Activated CD8-positive, alpha-beta memory T cell treated with anti-CD3 and anti-CD28 coated beads, Interleukin-2, amount 50 U/mL, for 4 hours (primary cell): ENCODE measurements at places on chromosomes 1 and 21.

- DNase-seq = no peak
Observed at GRCh38 chr21:38797470-38797869, 8.3 kb upstream of the ETS2 start.

GRCh38 chr1:212853658-212854057 lies 4.4 kb upstream of the FLVCR1 start:
- no peak for DNase-seq

- DNase-seq = no peak
Observed at GRCh38 chr21:31607791-31608190, 51.7 kb upstream of the SOD1 start.

GRCh38 chr1:75727571-75727970 lies 3.1 kb downstream of the ACADM start:
- DNase-seq = no peak

GRCh38 chr1:159743651-159744410 lies 29.4 kb upstream of the CRP start:
- no peak for DNase-seq

DNA sequence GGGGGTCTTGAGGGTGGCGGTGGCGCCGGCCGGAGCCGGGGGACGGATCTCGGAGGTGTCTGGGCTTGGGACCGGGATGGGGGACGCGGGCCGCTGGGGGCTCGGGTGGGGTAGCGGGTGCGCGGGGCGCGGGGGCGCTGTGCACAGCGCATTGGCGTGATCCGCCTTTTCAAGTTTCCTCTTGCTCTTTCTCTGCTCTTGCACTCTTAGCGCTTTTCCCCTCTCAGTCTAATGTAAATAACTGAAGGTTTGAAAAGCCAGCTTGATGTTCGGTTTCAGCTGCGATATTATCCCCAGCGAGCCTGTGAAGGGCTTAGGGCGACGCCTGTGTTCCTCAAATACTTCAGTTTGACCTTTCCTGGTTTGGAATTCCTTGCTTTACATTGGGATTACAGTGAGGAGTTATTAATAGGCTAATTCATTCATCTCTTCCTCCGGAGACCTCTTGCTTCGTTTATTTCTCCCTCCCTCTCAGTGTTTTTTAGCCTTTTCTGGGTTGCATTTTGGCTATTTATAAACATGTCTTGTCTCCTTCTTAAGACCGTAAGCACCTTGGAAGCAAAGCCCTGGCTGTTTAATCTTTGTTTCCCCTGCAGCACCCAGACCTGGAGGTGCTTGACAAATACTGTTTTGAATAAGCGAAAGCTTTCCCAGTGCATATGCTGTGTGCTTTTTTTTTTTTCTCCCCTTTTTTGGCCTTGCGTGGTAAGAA lies 693 bp downstream of the RAB4A start:
- DNase-seq = peak; percentile 59

- no peak for DNase-seq
Observed at GRCh38 chr1:165080253-165080896, 276.1 kb downstream of the LMX1A start.

- no peak for DNase-seq
Observed at GRCh38 chr1:154996966-154997701, 3.7 kb downstream of the LENEP start.

DNA sequence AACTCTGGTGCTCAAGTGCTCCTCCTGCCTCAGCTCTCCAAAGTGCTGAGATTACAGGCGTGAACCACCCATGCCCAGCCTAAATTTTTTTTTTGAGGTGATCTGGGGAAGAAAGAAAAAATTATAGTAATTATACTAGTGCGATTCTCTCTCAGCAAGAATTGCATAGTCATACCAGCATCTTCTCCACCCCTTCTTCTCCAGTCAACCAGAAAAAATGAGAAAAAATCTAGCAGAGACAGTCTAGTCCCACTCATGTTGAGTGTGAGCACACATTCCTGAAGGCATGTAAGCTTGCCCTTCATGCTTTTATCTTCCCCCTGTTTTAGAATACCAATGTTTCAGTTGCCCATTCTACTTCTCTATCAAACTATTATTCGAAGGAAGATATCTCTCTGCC lies 207.6 kb downstream of the S1PR1 start:
- DNase-seq = no peak

DNA sequence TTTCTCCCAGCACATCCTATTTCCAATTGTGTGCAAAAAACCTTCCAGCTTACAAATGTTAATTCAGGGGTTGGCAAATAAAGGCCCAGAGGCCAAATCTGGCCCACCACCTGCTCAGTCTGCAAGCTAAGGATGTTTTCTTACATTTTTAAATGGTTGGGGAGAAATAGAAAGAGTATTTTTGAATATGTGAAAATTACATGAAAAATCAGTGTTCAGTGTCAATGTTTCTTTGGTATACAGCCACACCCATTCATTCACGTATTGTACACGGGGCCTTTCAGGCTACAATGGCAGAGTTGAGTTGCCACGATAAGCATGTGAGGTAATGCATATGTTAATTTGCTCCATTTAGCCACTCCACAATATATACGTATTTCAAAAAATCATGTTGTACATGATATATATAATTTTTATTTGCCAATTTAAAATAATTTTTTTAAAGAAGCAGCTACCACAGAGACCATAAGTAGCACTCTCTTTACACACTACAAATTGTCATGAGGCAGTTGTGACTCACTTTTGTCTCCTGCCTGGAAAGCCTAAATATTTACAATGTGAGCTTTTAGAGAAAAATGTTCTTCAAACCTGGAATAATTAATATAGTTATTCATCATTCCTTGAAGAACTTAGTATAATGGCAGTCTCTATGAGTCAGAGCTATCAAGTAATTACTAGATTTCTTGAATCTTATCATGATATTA lies 189.6 kb downstream of the SMYD3 start:
- no peak for DNase-seq

DNA sequence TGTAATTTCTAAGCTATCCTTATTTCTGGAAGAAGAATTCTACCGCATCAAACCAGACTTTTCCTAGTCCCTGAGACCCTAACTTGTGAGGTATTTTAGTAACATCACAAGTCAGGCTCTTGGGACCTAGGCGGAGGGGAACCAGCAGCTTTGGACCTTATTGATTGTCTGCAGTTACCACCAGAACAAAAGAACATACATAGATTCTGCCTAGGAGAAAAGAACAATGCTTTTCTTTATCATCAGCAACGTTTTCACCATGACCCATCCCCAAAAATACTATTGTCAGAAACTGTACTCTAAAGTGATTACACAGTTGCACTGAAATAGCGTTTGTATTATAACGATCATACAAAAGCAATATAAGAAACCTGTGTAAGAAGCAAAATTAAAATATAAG lies 860.4 kb downstream of the USP25 start:
- no peak for DNase-seq

GRCh38 chr1:92831368-92831761 lies 475 bp upstream of the RPL5 start:
- peak; percentile 16 for DNase-seq

DNA sequence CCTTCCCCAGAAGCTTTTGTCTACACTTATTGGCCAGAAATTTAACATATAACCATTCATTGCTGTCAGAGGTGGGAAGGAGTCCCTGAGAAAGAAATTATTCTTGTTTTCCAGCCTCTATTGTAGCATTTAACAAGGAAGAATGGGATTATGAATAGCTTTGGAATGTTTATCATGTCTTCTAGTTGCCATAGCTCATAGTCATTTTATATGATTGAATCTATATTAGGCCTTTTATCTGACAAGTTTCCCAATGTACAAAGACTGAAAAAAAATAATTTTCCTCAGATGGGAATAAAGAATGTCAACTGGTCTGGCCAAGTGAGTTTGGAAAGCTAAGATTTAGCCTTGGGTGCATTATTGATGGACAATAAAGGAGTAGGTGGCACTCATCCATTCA lies 28.3 kb downstream of the PTPRC start:
- DNase-seq = no peak

- no peak for DNase-seq
Observed at GRCh38 chr1:215252164-215252563, 169.6 kb downstream of the KCNK2 start.

DNA sequence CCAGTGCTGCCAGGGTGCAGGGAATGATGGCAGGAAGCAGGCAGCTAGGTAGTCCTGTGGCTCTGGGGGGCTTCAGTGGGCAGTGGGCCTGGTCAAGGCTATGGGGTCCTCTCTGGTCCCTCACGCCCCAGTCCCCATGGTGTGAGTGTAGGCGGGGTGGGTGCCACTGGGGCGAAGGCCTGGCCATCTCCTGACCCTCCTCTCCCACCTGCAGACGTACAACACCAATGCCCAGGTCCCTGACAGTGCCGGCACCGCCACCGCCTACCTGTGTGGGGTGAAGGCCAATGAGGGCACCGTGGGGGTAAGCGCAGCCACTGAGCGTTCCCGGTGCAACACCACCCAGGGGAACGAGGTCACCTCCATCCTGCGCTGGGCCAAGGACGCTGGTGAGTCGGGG lies 53.7 kb downstream of the ALPL start:
- no peak for DNase-seq

DNA sequence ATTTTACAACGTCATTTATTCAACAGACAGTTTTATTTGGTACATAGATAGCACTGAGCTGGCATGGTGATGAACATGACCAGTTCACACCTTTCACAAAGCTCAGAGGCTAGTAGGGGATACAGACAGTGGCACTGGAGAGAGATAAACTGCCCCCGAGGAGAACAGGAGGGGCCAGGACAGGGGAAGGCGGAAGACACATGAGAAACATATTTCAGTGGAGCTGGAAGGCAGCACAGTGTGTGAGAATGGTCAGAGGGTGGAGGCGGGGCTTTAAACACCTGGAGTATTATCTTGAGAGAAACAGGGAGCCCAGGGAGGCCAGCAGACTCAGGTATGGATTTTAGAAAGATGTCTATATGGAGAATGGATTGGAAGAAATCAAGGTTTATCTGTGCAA lies 49.5 kb downstream of the CHML start:
- no peak for DNase-seq

DNA sequence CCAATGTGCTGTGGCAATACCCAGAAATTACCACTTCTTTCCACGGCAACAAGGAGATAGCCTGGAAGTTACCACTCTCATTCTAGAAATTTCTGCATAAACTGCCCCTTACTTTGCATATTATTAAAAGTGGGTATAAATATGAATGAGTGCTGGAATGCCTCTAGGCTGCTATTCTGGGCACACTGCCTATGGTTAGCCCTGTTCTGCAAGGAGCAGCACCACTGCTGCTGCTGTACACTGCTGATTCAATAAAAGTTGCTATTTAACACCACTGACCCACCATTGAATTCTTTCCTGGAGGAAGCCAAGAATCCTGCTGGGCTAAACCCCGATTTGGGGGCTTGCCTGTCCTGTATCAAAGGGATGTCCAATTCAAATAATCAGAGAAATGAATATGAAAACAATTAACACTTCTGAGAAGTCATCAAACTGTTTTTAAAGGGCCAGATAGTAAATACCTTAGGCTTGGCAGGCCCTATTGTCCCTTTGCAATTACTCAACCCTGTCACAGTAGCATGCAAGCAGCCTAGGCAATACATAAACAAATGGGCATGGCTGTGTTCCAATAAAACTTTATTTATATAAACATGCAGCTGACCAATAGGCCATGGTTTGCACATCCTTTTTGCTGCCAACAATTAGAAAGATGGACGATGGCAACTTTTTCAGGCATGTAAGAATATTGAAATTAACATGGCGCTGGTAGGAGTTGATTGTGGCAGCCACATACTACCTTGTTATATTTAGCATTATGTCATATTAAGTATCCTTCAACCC lies 369.4 kb upstream of the B3GALT2 start:
- DNase-seq = no peak

- no peak for DNase-seq
Observed at GRCh38 chr1:2009101-2010053, 5.8 kb upstream of the CFAP74 start.

- no peak for DNase-seq
Observed at GRCh38 chr1:195908121-195908520, 700.1 kb downstream of the KCNT2 start.

DNA sequence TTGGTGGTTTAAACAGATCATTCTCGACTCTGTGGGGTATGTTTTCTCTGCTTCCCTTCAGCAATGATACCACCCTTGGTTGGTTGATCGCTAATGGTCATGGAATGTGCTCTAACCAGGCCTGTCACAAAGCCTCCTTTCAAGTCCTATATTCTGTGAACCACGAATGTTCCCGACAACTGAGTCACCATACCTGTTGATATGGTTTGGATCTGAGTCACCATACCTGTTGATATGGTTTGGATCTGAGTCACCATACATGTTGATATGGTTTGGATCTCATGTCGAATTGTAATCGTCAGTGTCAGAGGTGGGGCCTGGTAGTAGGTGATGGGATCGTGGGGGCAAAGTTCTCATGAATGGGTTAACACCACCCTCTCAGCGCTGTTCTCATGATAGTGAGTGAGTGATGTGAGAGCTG lies 10.2 kb upstream of the CAMK2N1 start:
- no peak for DNase-seq

DNA sequence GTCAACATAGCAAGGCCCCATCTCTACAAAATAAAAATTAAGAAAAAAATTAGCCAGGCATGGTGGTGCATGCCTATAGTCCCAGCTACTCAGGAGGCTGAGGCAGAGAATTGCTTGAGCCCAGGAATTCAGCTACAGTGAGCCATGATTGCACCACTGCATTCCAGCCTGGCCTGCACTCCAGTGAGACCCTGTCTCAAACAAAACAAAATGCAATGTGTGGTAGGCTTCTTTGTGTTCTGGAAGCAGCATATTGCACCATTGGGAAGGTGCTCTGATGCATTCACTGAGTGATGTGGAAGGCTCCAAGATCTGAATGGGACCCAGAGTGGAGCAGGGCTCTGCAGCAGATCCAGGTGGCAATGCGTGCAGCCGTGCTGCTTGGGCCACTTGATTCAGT lies 99.6 kb upstream of the COG2 start:
- DNase-seq = no peak
